ENCODE measurements at places on chromosomes 1 and 21. TPM values are rescaled to one million over a fixed set of nuclear protein-coding genes. Genes with fewer than 3 reads are reported as not detected.
A peak's percentile ranks its signal among the peaks of the same experiment; 100 is the strongest.

DNA sequence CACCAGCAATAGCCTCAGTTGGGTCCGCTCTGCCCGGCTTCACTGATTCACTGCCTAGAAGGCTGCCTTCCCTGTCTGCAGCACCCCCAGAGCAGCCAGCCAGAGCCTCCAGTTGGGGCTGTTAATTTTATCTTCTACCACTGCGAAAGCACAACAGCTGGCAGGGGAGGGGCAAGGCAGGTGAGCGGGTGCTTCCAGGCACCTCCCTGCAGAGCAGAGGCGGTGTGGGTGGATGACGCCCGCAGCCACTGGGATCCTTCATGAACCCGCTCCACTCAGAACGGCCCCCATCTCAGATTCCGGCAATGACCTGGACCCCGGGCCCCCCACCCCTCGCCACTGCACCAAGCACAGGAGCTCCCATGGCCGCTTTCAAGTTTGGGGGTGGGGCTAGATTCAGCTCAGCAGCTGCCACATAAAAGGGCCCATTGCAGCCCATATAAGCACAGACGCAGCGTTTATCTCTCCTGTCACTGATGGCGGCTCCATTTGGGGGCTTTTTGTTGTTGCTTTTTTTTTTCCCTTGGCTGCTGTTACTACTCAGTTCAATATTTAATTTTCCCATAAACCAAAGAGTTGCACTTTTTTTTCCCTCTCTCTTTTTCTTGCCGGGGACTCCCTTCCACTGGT, 128.0 kb upstream of the KLHDC7A start:
- no peak for DNase-seq

- peak; percentile 99 for DNase-seq
Observed at GRCh38 chr1:202034683-202035462, 24.5 kb downstream of the ELF3 start.

DNA sequence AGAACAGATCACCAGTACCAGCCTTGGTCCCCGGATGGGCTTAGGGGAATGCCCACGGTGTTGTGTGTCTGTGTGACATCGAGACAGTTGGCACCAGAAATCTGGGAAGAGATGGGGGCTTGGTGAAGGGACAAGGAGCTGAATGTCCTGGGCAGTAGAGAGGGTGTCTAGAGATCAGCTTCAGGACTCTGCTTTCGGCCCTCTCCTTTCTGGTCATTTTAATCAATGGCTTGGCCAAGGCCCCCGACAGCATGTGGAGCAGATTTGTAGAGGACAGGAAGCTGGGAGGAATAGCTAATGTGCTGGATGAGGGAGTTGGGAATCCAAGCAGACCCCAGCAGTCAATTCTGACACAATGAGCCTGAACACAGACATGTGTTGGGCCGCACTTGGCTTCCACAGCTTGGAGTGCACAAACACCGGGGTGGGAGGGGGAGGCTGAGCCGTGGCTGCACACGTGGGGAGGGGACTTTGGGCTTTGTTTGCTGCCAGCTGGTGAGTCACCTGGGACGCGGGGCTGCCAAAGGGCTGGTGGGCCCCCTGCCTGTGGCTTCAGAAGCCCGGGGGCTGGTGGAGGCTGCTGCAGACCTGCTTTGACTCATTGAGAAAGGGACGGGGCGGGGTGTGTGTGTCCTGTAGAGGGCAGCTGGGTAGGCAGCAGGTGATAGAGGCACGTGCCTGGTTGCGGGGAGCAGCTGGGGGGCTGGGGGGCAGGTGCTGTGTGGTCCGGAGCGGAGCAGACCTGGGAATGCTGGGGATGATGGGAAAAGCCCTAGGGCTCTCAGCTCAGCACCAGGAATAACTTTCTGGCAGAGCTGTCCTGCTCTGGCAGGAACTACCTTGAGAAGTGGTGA, 20.9 kb downstream of the SLC1A7 start:
- DNase-seq: peak; percentile 34

- no peak for DNase-seq
Observed at GRCh38 chr1:212613440-212614335, 5.1 kb downstream of the ATF3 start.

DNA sequence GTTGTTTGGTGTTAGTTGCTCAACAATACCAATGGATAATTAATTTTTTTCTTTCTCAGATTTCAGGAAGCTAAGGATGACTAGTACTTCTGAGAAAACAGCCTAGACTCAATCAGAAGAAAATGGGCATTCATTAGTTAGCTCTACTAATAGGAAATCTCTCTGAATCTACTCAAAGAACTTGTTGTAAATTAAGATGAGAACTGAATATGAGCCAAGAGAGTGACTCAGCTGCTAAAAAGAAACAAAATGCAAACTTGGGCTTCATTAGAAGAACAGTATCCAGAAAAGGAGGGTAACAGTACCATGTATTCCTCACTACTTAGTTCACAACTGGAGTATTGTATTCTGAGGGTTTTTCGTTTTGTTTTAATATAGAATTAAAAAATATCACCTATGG, 12.5 kb downstream of the FOXJ3 start:
- no peak for DNase-seq

GRCh38 chr1:27322569-27323240, 742 bp downstream of the TMEM222 start:
- no peak for DNase-seq

DNA sequence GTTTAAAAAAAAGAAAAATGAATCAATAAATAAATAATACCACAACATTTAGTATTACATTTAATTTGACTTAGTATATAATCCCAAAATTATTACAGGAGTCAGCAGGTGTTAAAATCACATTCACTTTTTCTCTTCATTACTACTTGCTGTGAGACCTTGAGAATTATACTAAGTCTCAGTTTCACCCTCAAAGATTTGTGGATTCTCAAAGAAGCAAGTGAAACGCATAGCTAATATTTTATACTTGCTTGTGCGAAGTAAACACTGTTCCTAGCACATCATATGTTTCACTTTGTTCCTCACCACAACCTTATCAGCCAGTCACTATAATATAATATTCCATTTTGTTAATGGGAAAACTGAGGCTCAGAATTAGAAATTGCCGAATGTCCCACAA, 4.0 kb downstream of the CLCA1 start:
- no peak for DNase-seq

DNA sequence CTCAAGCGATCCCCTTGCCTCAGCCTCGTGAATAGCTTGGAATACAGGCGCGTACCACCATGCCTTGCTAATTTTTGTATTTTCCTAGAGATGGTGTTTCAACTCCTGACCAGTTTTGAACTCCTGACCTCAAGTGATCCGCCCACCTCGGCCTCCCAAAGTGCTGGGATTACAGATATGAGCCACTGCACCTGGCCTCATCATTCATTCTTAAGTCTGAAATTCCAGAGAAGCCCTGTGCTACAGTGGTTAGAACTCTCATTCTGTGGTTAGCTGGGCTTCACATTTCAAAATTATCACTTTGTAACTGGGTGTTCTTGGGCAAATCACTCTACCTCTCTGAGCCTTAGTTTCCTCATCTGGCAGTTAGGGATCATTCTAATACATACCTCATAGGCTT, 86.1 kb upstream of the POU3F1 start:
- no peak for DNase-seq

GRCh38 chr1:43352881-43353280, 5.9 kb upstream of the CDC20 start:
- no peak for DNase-seq

Gene HSD3B2
- not detected for total RNA-seq

Gene WNT3A
- 0.09 TPM for total RNA-seq

Gene TRIM45
- total RNA-seq: 4.0 TPM
